ENCODE measurements at places on chromosomes 13 and 19.

DNA sequence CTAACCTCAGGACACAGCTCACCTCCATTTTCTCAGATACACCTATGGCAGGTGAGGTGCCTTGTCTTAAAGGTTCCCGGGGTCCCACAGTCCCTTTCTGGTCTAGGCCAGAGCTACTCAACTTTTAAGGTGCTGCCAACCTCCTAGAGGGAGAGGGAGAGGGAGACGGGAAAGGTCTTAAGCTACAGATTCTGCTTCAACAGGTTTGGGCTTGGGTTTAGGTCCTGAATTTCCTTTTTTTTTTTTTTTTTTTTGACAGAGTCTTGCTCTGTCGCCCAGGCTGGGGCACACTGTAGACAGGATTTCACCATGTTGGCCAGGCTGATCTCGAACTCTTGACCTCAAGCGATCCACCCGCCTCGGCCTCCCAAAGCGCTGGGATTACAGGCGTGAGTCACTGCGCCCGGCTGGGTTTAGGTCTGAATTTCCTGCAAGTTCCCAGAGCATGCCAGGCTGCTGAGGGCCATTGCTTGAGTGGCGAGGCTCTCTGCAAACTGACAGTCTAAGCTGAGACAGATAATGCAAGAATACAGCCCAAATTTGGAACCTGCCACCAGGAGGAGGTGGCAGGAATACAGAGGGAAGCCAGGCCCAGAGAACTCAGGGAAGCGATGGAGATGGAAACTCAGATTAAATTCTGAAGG is 7.8 kb upstream of the SYCN start:
- DNase-seq = no peak

DNA sequence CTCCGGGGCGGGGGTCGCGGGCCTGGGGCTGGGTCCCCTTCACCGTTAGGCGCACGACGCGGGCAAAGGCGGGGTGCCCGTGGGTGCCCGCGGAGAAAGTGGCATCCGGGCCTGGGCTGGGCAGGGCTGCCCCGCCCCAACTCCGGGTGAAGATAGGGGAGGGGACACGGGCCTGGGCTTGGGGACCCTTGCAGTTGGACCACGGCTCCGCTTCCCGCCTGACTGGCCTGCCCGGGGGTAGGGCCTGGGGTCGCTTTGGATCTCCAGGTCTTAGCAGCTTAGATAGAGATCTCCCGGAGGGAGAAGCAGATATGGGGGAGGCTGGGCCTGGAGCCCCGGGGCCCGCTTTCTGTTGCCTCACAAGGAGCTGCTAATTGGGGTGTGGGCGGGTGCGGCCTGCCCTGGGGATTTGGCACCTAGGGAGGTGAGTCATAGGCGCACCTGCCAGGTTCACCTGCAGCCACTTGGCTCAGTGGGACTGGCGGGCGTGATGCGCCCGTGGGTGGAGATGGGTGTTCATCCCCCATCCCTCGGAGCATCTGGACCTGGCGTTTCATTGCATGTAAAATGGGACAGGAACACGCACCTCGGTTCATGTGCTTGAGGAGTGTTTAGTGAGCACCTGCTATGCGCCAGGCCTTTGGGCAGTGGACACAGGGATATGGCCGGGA is 585 bp downstream of the MAP1S start:
- peak; percentile 58 for DNase-seq

- peak; percentile 35 for DNase-seq
Observed at GRCh38 chr19:18488403-18488723, 33.5 kb downstream of the ELL start.

GRCh38 chr19:46603752-46604231 is 2.7 kb downstream of the CALM3 start:
- DNase-seq = no peak

GRCh38 chr19:49328741-49329140 is 3.8 kb upstream of the SLC6A16 start:
- no peak for DNase-seq

GRCh38 chr13:104357174-104357573 is 1291.0 kb upstream of the SLC10A2 start:
- no peak for DNase-seq

DNA sequence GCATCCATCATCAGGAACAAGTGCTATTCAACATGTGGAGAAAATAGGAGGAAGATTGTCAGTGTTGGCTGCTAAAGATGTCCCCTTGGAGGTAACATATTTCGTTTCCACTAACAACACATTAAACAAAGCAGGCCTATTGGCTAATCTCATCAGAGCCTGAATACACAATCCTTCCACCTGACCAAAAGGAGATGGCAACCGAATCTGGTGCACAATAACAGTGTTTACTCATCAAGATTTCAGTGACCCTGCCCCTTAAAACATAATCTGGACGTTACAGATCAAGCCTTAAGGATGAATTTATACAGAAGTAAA is 582.5 kb downstream of the EFNB2 start:
- DNase-seq = no peak

- DNase-seq = no peak
Observed at GRCh38 chr19:48301886-48302599, 23.3 kb upstream of the EMP3 start.

GRCh38 chr19:55145232-55145631 is 3.8 kb downstream of the TNNT1 start:
- no peak for DNase-seq

GRCh38 chr13:96730676-96731075 is 263.6 kb downstream of the OXGR1 start:
- DNase-seq = no peak

GRCh38 chr19:47430041-47430802 is 10.9 kb upstream of the MEIS3 start:
- DNase-seq = no peak

- DNase-seq = no peak
Observed at GRCh38 chr13:97133955-97134354, 88.2 kb upstream of the MBNL2 start.

- DNase-seq = no peak
Observed at GRCh38 chr13:59280297-59280696, 883.4 kb downstream of the DIAPH3 start.

DNA sequence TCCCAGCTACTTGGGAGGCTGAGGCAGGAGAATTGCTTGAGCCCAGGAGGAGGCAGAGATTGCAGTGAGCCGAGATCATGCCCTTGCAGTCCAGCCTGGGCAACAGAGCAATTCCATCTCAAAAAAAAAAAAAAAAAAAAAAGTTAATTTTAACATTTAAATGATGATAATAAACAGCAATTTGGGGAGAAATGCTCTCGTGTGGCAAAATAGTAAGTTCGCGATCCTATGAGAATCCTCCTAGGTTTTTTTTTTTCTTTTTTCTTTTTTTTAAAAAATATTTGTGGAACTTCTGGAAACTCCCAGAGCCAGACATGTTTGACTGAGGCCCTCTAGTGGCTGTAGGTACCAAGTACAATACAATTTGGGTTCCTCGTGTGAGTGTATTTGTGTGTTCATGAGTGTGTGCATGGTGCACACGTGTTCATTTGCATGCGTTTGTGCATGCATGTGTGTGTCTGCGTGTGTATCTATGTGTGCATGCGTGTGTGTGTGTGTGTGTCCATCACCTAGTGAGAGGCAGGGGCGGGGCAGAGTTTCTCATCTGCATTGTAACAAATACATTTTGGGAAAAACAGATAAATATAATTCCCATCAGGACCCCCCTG is 31.2 kb downstream of the TMPRSS9 start:
- peak; percentile 51 for DNase-seq

DNA sequence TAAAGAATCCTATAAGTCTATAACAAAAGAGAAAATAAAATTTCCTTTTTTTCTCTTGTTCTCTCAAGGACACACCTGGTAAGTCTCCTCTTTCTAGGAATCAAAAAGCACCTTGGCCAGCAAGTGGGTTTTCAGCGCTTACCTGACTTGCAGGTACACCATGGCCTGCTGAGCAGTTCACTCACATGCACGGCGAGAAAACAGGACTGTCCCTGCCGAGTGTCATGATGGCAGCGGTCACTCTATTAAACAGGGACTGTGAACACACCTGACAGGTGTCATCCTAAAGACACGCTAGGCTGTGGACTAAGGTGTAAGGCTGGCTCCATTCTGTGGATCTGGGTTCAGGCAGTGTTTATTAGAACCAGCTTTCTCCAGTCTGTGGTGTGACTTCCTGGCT is 170.2 kb downstream of the TEX29 start:
- no peak for DNase-seq

- no peak for DNase-seq
Observed at GRCh38 chr19:41921577-41922576, 6.4 kb downstream of the ERFL start.

DNA sequence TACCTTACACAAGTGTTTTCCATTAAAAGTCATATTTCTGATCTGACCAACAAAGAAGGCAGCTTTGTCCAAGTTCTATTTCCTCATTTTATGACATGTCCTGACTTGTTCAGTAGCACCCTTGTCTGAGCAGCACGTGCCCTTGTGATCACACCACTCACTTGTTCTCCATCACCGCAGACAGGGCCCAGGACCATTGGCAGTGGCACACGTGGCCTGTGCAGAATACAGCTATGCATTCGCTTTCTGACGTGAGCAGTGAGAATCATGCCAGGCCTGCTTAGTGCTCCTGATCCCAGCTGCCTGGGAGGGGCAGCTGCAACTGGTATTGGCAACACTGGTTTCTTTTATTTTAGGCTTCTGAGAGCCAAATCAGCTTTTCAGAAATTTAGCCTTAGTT is 134.2 kb downstream of the FRY start:
- peak; percentile 41 for DNase-seq

- DNase-seq = no peak
Observed at GRCh38 chr19:17920527-17920926, 12.3 kb upstream of the CCDC124 start.

- DNase-seq = no peak
Observed at GRCh38 chr13:111120422-111120821, 5.3 kb downstream of the ARHGEF7 start.

- peak; percentile 98 for DNase-seq
Observed at GRCh38 chr19:43765109-43765876, 10.5 kb upstream of the SMG9 start.

DNA sequence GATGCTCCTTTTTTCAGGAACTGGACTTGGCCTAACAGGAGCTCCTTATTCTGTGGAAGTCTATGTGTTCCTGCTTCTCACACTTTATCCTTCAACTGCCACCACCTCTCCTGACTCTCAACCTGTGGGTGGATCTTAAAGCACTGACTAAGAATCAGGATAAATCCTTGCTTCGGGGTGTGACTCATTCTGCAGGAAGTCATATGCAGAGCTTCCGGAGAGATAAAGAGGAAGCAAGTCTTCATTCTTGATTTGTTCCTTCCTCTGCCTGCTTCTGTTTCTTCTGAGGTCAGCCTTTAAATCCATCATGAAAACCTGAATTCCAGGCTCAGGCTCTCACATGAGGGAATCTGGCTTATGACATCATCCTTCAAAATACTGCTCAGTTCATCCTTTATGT is 137.1 kb upstream of the ATXN8OS start:
- DNase-seq = no peak

DNA sequence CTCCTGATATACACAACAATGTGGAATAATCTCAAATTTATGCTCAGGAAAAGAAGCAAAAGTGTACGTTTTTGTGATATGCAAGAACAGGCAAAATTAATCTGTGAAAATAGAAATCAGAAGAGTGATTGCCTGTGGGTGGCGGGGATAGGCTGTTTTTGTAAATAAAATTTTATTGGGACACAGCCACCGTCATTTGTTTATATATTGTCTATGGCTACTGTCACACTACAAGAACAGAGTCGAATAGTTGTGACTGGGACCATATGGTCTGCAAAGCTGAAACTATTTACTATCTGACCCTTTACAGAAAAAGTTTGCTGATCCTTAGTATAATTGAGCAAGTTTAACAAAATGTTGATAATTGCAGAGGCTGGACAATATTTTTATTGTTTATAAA is 269.5 kb upstream of the HTR2A start:
- no peak for DNase-seq

DNA sequence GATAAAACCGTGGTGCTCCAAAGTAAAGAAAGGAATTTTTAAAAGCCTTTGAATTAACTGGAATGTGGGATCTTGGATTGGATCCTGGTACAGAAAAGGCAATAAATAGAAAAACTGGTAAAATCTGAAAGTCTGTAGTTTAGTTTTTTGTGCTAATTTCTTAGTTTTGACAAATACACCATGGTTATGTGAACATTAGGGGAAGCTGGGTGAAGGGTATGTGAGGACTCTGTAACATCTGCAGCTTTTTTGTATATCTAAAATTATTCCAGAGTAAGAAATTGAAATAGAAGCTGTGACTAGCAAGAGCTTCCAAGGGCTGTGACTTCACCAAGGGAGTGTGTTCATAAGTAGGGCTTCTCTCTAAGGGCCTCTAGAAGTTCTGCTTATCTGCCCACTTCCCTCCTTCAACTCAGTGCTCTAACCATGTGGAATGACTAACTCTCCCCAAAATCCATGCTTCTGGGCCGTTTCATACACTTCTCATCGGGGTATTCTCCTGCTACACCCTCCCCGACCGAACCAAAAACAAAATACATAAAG is 26.5 kb downstream of the ARHGAP35 start:
- no peak for DNase-seq

- no peak for DNase-seq
Observed at GRCh38 chr13:92259046-92259445, 860.6 kb downstream of the GPC5 start.

DNA sequence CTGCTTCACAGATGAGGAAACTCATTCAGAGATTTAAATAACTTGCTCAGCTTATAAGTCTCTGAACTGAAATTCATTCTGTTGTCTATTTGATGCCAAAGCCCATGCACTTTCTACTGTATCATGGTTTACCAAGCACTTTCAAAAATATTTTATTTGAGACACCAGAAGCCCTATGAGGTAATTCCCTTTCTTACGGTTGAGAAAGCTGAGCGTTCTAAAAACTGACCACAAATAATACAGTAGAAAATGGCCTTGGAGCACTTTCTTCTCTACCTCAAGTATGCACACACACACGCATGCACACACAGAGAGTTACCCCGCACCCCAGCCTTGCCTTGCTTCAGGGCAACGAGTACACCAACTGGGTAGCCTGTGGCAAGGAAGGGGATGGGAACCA is 228.5 kb downstream of the RFC3 start:
- no peak for DNase-seq

DNA sequence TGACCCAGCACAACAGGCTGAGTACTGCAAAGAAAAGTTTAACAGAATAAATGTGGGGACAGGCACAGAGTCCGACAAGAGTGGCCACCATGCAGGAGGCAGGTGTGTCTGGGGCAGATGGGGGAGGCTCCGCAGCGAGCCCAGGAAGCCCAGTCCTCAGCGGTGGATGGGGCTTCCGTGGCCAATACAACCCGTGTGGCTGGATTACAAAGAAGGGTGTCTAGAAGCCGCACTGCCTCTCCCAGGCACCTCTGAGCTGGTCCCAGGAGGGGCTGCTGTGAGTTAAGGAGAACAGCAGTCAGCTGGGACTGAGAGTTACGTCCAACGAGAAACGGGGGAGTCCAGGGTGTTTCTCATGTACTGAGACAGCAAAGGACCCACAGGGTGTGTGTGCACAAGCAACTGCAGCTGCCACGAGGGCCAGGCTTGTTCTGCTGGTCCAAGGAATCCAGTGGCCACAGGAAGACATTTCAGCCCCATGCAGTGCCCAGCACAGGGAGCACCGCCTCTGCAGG is 70.2 kb downstream of the SPACA7 start:
- no peak for DNase-seq
